ENCODE measurements at places on chromosomes 5 and 9. TPM values are rescaled to one million over a fixed set of nuclear protein-coding genes. Genes with fewer than 3 reads are reported as not detected.

Gene ST8SIA4
- total RNA-seq = 7.0 TPM

Gene PTGDS
- total RNA-seq = 5.0 TPM

Gene PCDHGB1
- total RNA-seq = 3.9 TPM

Gene FOXE1
- 405 TPM for total RNA-seq

Gene STPG3
- total RNA-seq = not detected

Gene NUTM2F
- not detected for total RNA-seq

Gene C5orf47
- total RNA-seq = 0.13 TPM

Data from thyroid gland (tissue), 4 donors.